Amniotic epithelial cell (primary cell): ENCODE measurements at places on chromosomes 7 and 10.

- DNase-seq: no peak
Measured at GRCh38 chr10:87079106-87079836, 15.4 kb downstream of the GLUD1 start.

DNA sequence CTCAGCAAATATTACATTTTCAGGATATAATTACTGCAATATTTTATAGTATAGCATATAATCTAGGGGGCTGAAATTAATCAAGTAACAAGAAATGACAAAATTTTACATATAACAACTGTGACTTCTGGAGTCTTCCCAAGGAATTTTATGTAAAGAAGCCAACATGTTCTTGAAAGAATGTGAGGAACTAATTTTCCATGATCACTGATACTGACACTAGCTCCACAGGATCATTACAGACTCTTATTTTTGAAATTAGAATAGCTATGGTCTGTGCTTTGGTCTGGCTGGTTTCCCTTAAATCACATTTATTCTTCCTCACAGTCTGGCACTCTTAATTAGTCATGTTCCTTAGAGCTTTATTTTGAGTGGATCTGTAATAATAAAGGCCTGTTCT is 267.7 kb upstream of the SEMA3A start:
- no peak for DNase-seq

- DNase-seq: no peak
Measured at GRCh38 chr10:71611131-71611530, 108.4 kb downstream of the C10orf105 start.

GRCh38 chr7:55427800-55428199 is 62.7 kb downstream of the LANCL2 start:
- DNase-seq: no peak

DNA sequence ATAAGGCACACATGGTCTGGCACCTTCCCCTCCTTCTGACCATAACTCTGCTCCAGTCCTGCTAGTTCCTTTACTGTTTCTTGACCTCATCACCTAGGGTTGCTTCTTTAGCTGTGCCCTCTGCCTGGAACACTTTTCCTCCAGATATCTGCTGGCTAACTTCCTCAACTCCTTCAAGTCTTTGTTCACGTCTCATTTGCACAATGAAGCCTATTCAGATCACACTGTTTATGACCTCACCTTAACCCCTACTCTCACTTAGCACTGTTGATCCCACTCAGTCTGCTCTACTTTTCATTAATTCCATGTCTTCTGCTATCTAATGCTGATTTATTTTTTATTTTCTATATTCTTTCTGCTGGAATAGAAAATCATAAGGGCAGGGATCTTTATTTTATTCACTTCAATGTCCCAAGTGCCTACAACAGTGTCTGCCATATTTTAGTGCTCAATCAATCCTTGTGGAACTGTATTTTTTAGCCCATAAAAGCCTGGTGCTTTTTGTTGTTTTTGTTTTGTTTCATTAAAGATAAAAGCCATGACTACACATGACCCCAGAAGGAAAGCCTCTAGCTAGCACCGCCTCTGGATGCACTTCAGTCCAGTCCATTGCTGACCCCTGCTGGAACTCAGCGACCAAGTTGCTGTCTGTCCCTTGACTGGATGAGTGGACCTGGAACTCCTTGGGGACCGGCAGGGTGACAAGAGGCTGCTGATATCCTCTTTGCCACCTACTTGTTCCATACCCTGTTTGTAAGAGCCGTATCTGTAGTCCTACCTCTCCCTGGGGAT is 12.3 kb downstream of the KLF14 start:
- peak; percentile 83 for DNase-seq

- DNase-seq: peak; percentile 18
Measured at GRCh38 chr7:117774943-117775342, 98.3 kb downstream of the CTTNBP2 start.

GRCh38 chr10:55485827-55486226 is 684.8 kb upstream of the PCDH15 start:
- no peak for DNase-seq

GRCh38 chr7:25895792-25896171 is 256.2 kb upstream of the NFE2L3 start:
- no peak for DNase-seq

- no peak for DNase-seq
Measured at GRCh38 chr10:25169740-25170139, 5.1 kb upstream of the GPR158 start.

GRCh38 chr7:66466081-66466600 is 162.5 kb upstream of the KCTD7 start:
- no peak for DNase-seq

- no peak for DNase-seq
Measured at GRCh38 chr7:79619216-79619615, 165.7 kb upstream of the MAGI2 start.

- peak; percentile 80 for DNase-seq
Measured at GRCh38 chr7:39589323-39590111, 23.3 kb downstream of the YAE1 start.

DNA sequence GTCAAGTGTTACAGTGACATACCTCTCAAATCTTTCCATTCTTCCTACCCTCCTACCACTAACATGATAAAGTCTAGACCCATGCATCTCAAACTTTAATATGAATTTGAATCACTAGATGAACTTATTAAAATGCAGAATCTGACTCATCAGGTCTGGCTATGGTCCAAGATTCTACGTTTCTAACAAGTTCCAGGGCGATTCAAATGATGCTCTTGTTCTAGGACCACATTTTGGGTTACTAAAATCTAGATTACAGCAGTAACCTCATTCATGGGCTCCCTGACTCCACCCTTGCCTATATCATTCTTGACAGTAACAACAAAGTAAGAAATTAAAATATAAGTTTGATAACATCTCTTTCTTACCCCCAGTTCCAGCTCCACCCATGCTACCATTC is 124.8 kb upstream of the LSM8 start:
- DNase-seq: no peak

DNA sequence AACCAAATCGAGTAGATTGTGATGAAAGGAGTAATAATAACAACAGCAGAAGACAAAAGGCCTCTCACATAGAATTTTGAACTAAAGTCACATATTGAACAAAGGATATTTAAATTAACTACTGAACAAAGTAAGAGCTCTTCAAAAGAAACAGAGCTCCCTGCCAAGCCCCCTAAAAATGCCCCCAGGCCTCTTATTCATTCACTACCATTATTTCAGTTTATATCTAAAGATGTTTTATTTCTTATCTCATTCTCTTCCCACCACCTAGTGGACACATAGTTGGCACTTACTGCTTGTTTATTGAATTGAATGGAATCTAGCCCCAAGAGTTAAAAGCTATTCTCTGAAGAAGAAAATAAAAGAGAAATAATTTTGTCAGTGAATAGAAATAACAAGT is 37.4 kb downstream of the VCL start:
- DNase-seq: no peak

DNA sequence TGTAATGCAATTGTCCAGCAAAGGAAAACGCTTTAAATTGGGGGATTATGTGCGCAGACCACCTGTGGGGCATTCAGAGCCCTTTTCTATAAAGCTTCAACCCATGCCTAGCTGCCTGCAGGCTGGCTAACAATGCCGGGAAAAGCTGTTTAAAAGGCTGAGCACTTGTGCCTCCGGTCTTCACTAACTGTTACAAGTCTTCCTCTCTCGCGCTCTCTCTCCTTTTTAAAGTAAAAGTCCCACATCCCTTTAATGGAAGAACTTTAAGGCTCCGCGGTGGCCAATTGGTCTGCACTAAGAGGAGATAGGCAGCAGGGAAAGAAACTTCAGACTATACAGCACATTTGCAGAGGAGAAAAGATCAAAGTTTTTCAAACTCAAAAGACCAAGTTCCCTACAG is 4.6 kb downstream of the FZD8 start:
- no peak for DNase-seq

DNA sequence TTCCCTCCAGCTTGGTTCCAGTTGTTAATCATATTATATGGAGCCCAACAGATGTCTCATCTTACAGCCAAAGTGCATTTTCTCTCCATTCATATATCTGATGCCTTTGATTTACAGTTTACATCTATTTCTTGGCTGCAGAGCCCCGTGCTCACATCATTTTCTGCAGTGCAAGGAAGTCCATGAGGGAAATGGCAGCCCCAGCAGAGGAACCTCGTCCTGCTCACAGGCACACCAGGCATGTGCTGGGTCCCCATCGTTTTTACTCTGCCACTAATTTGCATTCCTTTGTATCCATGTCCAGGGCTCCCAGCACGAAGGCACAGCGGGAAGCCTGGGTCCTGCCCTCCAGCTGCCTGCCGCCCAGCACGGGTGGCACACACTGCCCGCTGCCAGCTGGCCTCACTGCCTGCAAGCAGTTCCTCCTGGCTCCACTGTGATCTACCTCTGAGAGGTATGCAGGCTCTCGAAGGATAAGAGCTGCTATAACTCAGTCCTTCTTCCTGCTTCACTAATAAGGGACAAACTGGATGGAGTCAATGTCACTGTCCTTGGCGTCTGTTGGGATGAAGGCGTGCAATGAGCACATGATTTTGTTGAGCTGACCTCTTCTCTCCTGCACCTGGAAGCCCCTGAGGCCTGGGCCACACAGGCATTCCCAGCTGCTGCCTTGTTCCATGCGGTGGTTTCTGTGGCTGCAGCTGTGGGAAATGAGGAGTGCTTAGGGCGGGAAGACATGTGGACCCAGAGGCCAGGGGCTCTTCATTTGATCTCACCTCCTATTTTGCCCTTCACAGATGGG is 583.6 kb upstream of the MGMT start:
- DNase-seq: no peak

- DNase-seq: no peak
Measured at GRCh38 chr7:133702078-133702477, 425.1 kb upstream of the LRGUK start.

DNA sequence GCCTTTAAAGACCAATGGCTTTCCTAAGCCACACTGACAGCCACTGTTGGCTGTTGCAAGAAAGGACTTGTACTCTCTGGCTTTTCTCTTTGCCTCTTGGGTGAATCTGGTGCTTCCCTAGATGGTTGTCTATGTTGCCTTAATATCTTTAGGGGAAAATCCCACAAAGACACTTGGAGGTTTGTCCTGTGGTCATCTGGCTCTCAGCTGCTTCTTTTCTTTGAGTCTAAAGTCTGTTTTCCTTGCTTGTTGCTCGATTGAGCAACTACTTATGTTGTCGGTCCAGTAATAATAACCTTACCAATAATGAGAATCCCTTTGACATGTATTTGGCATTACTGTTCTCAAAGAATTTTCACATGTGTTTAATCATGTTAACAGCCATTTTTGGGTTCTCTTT is 537.6 kb downstream of the LRMDA start:
- DNase-seq: no peak

DNA sequence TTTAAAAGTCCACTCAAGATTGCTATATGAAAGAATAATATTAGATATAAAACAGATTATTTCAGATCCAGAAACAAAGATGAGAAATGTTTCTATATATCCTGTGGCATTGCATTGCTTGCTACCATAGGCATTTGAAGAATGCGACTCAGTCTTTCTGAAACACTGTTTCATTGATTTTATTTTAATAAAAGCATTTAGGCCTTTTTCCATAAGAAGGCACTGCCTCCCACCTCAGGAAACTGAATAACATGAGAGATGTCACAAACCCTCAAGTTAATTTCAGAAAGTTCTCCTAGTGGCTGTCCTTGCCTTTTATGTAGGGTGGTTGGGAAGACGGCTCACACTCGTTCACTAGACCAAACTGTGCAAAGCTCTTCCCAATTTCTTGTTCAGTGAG is 23.3 kb downstream of the PRPS1L1 start:
- no peak for DNase-seq

DNA sequence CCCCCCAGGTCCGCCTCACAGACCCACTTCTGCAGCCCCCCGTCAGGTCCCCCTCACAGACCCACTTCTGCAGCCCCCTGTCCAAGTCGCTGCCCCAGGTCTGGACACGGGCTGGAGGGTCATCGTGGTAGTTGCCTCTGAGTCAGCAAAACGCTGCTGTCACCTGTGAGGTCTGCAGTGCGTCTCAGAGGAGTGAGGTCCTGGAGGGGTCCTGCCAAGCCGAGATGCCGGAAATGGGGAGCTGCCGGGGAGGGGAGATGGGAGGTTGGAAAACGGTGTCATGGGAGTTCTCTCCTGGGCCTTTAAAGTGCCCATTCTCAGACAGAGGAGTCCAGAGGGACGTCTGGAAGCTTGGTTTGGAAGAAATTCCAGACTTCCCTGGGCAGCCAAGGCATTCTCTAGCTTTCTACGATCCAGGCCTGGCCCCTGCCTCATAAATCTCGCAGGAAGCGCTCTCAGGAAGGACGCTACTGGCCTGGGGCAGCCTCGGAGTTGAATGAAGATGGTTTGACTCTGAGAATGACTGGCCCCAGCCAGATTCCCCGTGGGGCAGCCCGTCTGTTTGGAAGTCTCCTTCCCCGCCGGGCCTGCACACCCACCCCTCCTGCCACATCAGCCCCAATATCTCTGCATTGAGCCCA is 38.7 kb downstream of the CALML3 start:
- DNase-seq: no peak

- DNase-seq: no peak
Measured at GRCh38 chr10:33669904-33670303, 335.4 kb upstream of the NRP1 start.

GRCh38 chr7:91276909-91277308 is 12.7 kb downstream of the FZD1 start:
- DNase-seq: no peak

- DNase-seq: no peak
Measured at GRCh38 chr7:100964630-100965029, 4.7 kb upstream of the MUC12 start.
